ENCODE measurements at places on chromosomes 2 and 18.

GRCh38 chr18:41501848-41502247 is 453.2 kb upstream of the PIK3C3 start:
- DNase-seq = no peak

DNA sequence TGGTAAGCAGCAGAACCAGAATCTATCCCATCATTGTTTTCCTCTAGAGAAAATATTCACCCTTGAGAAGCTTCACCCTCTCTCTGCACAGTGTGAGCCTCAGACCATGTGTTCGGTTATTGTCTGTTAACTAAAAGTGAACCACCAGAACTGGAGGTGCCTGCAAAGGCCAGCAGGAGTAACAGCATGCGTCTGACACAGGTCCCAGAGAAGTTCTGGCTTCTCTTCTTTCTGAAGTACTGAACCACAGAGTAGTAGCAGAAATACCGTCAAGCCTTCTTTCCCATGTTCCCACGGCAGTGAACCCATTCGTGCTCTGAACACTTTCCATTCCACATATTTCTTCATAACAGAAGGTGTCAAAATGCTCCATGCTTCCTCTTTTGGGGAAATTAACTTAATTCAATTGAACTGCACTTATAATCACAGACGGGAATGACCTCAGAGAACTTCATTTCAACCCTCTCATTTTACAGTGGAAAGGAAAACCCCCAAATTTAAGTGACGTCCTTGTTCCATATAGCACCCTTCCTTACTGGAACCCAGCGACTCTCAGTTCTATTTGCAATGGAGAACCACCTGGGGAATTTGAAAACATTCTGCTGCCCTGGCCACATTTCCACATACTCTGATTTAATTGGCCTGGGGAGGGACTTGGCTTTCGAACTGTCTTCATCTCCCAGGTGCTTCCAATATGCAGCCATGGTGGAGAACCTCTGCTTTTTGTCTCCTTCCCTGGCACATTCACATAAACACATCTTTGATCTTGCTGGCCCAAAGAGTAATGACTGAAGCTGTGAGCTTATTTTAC is 519.1 kb downstream of the RNF144A start:
- DNase-seq = no peak

- peak; percentile 46 for DNase-seq
Observed at GRCh38 chr2:98909317-98910211, 26.5 kb downstream of the CRACDL start.

- DNase-seq = peak; percentile 34
Observed at GRCh38 chr18:57497372-57498294, 62.5 kb downstream of the ONECUT2 start.

DNA sequence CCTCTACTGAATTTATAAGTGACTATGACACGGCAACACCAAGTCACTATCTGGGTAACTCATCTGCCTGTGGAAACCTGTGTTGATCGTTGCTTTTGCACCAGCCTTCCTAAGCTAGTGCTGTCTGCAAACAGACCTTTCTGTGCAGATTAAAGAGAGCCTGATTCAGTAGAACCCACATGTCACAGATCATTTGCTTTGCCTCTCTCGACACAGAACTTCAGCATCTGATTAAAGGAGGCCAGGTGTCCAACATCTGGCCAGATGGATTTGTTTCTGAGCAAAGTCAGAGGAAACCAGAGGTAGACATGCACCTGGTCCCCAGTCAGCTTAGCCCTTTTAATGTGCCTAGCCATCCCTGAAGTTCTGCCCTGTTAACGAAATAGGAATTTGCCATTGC is 15.0 kb upstream of the TTR start:
- DNase-seq = no peak

DNA sequence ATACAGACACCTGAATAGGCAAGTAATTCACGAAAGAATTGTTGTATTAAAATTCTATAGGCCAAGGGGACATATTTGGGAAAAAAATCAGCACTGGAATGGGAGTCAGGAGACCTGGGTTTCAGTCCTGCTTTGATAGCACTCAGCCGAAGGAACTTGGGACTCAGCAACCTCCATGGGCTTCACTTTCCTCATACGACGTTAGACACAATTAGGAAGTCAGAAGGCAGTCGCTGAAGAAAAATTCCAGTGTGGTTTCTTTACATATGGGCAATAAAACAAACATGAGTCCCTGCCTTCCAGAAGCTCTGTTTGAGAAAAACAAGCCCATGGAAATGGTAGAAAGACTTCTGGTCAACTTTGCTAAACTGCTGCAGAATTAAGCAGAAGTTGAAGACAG is 15.1 kb upstream of the CYRIA start:
- DNase-seq = no peak

DNA sequence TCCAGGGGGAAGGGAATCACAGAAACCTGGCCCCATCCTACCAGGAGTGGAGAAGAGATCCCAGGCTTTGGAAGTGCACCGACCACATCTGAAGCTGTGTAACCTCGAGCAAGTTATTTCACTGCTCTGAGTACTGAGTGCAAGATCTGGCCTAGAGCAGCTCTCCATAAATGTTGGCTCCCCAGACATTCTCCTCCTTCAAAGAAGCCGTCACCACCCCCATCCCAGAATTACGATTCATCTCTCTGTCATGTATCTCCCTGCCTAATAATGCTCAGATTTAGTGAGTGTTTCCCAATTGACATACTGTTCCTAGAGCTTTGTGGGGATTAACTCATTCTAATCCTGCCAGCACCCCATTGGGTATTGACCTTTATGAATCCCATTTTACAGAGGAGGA is 51.7 kb downstream of the TNS1 start:
- DNase-seq = peak; percentile 62

DNA sequence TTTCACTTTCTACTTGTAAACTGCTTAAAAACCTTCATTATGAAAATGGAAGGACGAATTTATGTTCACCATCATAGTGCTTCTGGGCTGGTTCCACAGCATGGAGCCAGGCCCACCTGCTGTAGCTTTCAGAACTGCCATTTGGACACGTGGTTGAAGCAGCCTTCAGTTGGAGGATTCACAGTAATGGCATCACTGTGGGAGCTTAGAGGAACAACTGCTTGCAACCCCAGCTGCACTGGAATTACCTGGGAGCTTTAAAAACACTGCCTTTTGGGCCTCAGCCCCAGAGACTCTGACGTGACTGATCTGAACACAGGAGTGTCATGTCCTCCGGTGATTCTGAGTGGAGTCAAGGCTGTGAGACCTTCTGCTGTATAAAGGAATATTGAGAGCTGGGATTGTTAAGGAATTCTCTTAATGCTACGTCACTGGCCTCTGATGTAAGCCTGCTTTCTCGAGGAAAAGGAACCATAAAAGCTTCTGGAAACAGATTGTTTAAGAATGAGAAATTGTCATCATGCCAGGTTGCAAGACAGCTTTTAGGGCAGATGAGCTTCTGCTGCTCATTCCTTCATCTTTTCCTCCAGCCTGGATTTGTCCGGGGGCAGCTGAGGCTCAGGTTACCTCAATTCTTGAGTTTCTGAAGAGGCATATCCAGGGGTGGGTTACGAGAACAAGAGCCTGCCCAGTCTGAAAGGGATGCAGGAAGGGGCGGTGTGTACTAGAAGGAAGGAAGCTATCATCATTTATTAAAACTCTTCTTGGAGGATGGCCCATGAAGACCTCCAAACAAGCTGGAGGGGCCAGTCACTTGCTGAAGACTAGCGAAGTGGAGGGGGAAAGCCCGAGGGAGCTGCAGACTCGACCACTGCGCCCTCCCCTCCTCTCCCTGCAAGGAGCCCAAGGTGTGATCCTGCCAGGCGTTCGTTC is 1.3 kb upstream of the IL1R1 start:
- peak; percentile 94 for DNase-seq

- no peak for DNase-seq
Observed at GRCh38 chr18:37443325-37444055, 122.1 kb downstream of the CELF4 start.

GRCh38 chr2:96760986-96761832 is 507 bp downstream of the CNNM4 start:
- DNase-seq = no peak

DNA sequence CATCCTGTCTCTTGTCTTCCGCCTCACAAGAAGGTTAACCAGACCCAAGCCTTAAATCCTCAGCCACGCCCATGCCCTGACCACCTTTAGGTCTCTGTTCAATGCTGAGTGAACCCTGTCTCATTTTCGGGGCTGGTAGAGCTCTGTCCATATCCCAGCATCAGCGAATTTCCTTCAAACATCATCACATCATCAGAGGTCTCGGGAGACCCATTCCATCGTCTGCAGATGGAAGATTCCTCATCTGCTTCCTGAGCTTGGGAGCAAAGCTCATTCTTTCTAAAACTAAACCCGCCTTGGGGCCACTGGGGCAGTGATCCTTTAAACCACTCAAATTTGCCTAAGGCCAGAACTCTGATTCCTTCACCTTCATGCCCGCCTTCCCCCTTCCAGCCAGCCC is 173.7 kb downstream of the TTC32 start:
- no peak for DNase-seq

DNA sequence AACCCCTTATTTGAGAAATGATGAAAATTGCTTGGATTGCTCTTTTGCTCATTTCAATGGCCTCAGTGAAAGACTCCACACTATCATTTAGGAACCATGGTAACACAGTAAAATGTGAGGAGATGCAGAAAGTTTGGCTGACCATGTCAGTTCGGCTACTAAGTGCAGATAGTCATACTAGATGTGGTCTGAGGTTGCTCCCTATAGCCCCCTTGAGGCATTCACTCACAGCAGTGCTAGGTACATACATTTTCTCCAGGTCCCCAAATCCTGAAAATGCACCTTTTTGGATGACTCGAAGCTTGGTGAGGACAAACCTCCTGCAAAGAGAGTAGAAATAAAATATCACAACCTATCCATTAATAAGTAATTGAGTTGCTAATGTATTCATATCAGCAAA is 86.3 kb downstream of the FSHR start:
- no peak for DNase-seq

- DNase-seq = no peak
Observed at GRCh38 chr2:47629501-47630460, 153.2 kb upstream of the MSH6 start.

DNA sequence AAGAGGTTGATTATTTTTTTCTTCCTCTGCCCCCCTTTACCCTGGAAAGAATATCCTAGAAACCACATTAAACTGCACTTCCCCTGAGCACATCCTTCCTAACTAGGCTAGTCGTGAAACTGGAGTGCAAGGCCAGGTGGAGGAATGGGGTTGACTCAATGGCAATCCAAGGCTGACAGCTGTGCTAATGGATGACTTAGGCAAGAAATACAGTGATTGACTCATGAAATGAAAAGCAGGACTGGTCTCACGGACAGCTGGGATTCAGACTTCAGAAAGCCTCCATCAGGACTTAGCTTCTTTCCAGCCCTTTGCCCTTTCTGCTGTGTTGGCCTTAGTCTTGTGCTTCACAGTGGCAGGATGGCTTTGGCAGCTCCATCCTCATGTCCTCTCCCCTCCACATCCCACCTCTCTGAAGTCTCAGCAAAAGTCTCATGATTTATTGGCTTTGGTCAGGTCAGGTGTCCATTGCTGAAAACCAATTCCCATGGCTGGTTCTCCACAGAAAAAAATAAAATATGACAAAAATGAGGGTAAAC is 33.8 kb downstream of the INSIG2 start:
- DNase-seq = no peak

GRCh38 chr2:70905443-70906421 is 30.0 kb upstream of the ATP6V1B1 start:
- DNase-seq = no peak

DNA sequence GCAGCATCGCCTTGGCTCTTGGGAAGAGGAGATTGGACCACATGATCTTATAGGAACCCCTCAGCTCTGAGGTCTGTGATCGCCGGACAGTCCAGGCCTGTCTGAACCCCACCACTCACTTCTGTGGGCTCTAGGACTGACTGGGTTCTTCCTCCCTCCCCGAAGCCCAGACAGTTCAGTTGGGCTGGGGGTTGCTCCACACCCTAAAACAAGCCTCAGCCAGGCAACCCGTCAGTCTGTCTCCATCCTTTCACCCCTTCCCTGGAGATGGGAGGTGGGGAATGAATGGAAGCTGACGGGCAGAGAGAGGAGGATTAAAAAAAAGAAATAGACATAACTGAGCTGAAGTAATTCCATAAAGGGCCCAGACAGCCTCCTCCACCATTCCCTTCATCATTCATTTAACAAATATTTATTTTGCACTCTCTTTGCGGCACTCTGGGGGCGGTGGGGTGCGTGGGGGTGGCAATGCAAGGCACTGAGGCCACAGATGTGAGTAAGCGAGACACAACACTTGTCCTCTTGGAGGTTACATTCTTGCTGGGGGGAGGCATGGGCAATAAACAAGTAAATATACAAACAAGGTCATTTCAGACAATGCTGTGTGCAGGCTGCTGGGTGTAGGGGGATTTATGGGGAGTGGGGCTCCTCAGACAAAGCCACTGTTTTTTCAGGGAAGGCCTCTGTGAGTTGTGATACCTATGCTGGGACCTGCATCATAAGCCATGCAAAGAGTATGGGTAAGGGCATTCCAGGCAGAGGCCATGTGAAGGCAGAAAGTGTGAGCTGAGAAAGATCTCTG is 12.9 kb downstream of the WNT10A start:
- DNase-seq = no peak

DNA sequence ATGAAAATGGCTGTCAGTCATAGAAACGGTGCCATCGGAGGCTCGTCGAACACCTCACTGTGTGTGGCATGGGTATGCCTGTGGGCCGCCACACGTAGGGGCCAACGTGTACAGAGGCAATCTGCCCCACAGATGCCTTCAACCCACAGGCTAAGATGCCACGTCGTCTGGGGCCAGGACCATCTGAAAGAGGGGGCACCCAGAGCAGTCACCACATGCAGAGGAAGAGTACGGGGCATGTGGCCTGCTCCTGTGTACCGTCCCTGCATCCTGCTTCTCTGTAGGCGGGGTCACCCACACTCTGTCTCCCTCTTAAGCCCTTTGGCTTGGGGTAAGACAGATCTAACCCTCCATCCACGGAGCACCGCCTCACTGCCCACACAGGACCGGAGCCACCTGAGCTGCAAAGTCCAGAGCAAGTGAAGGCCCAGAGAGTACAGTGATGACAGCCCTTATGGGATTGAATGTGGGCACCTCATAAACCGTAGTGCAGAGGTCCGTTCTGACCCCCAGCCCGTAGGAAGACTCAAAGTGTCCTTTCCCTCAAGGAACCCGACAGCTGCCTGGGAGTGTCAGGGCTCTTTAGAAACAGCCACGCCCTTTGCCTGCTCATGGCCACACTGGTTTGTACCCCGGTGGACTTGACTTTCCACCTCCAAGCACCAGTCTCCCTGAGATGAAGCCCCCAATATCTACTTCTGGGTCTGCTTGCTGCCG is 66.2 kb downstream of the TWIST2 start:
- DNase-seq = no peak

DNA sequence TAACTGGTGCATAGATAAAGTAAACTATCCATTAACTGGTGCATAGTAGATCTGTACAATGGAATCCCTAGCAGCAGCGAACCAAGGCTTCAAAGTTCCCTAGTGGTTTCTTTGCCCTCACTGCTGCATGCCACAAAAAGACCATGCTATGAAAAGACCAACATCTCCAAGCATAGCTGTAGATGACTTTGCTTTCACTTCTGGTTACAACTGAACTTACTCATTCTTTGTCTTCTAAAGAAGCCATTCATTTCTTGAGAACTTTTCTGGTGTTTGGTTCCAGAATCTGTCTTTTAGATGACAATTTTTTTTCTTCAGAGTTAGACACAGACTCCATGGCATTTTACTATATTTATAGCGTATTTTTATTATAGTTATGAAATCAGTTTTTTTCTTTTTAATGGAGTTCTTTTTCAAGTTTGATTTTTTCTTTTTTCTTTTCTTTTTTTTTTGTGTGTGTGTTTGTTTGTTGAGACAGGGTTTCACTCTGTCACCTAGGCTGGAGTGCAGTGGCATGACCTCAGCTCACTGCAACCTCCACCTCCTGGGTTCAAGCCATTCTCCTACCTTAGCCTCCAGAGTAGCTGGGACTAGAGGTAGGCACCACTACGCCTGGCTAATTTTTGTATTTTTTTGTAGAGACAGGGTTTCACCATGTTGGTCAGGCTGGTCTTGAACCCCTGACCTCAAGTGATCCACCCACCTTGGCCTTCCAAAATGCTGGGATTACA is 63.6 kb downstream of the SLC35F5 start:
- DNase-seq = no peak

Measured in fibroblast of skin of right biceps (primary cell).